CD8-positive, alpha-beta memory T cell (primary cell): ENCODE measurements at places on chromosomes 16 and 17. TPM values are rescaled to one million over a fixed set of nuclear protein-coding genes. Genes with fewer than 3 reads are reported as not detected.
A peak's percentile ranks its signal among the peaks of the same experiment; 100 is the strongest.

DNA sequence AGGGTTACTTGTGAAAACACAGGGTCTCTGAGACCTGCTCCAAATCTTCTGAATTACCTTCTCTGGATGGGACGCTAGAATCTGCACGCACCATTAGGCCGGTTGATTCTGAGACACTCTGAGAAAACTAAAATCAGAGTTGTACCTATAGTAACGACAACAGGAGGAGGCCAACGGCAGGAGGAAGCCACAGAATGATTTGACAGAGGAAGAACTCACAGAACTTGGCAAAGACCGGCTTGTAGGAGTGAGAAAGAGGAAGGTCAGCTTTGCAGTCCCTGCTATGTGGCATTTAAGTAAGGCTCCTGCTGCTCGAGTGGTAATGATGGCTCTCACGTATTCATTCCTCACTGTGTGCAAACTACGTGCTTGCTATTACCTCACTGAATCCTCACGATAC, 483.0 kb downstream of the TMEM114 start:
- DNase-seq: no peak

DNA sequence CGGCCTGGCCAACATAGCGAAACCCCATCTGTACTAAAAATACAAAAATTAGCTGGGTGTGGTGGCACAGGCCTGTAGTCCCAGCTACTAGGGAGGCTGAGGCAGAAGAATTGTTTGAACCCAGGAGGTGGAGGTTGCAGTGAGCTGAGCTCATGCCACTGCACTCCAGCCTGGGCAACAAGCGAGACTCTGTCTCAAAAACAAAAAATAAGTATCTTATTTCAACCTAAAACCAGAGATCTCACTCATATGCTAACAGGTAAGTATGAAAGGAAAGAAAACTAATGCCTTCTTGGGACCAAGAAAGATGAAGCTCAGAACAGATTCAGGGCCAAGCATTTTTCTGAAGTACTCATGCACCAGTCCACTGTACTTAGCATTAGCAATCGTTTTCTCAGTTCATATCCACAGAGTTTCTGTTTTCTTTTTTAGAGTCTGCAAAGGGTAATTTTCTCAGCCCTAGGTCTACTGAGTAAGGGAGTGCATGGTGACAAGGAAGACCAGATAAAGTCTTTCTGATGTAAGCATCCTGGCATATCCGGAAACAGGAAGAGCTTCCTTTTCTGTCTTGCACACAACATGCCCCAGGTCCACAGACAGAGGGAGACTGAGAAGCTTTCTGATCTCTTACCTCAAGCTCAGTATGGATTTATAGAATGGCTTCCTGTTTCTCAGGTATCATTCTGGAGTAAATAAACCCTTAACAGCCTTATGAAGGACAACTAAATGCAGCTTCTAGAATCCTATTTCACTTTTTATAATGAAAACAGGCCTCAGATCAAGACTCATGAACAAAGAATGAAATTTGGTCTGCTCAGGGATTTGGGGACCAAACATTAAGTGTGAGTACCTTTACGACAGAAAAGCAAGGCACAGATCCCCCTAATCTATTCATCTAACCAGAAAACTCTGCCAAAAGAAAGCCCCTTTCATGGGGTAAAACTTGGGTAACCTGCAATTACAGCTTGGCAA, 38.7 kb upstream of the FOXJ1 start:
- DNase-seq: peak; percentile 55

DNA sequence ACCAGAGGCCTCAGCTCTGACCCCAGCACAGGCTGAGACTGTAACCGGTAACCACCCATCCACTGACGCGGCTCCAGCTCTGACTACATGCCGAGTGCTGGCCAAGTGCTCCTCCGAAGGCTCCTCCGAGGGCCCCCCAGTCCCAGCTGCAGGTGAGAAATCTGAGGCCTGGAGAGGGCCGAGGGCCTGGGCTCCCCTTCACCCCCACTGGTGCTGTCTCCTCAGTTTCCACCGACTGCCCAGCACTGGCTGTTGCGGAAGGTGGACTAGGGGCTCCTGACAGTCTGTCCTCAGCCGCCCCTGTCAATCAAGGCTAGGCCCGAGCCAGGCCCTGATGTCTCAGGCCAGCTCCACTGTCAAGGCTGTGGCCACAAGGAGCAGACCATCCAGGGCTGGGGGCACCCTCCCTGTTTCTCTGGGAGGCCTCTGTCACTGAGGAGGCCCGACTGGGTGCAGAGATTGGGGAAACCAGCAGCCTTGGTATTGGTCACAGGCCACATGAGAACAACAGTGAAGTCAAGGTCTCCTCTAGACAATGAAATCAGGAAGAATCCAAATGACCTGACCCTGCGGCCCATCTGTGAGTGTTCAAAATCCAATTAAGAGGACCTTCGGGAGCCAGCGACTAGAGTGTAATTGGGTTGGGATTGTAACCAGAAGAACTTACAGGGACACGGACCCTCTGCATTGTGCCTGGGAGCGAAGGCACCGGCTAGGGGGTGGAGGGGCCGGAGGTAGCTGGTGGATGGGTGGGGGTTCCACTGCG, 5.1 kb downstream of the TMEM235 start:
- no peak for DNase-seq

MGAT5B gene
- total RNA-seq: 0.46 TPM
